ENCODE measurements at places on chromosomes 11 and 22.

GRCh38 chr11:73991471-73992006 lies 8.9 kb upstream of the UCP2 start:
- peak; percentile 93 for DNase-seq

- no peak for DNase-seq
Measured at GRCh38 chr11:129273944-129274711, 82.0 kb upstream of the ARHGAP32 start.

GRCh38 chr11:3197878-3198528 lies 20.6 kb downstream of the MRGPRG start:
- no peak for DNase-seq

GRCh38 chr11:85809191-85809590 lies 1.8 kb downstream of the SYTL2 start:
- peak; percentile 86 for DNase-seq

GRCh38 chr11:47886096-47886495 lies 37.9 kb upstream of the NUP160 start:
- no peak for DNase-seq

DNA sequence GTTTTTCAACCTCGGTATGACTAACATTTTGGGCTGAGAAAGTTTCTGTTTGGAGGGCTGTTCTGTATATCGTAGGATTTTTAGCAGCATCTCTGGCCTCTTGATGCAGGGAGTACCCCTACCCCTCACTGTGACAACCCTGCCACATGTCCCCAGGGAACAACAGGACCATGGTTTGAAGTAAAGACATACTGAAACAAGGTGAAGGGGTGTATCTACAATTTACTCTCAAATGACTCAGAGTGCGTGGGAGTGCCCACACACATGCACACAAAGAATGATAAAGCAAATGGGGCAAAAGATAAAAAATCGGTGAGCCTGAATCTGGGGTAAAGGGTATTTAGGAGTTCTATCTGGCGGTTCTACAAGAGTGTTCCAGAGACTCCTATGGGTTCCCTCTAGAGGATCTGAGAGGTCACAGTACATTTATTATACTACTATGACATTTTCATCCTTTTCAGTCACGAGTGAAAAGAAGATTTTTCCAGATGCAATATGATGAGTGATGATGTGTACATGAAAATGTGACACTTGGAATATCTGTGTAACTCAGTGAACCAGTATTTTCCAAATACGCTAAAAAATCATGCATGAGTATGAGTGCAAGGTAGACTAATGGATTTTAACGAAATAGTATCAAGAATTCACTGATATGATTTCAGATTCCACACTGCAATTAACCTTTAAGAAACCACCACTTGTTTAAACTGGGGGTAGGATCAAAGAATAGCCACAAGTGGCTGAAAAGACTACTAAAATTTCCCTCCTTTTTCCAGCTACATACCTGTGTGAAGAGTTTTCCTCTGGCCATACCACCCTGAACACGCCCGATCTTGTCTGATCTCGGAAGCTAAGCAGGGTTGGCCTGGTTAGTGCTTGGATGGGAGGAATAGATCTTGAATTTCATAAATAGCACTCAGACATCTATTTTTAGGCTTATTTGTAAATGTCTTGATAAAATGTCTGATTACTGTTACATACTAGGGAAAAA lies 56.3 kb upstream of the YPEL1 start:
- DNase-seq: no peak

Measured in Karpas-422 (cell line).